ENCODE measurements at places on chromosomes 11 and 22. TPM values are rescaled to one million over a fixed set of nuclear protein-coding genes. Genes with fewer than 3 reads are reported as not detected.

Gene MUC15
- total RNA-seq = 21.5 TPM

Gene CSNK2A3
- 1.7 TPM for total RNA-seq

Gene IFITM2
- 30.6 TPM for total RNA-seq

Gene MORC2
- 8.8 TPM for total RNA-seq

Gene ANKK1
- total RNA-seq = 0.24 TPM

Gene VPREB3
- not detected for total RNA-seq

Gene RIBC2
- total RNA-seq = 5.5 TPM

Gene KCNE3
- total RNA-seq = 1.9 TPM

Gene BATF2
- 0.84 TPM for total RNA-seq

DNA sequence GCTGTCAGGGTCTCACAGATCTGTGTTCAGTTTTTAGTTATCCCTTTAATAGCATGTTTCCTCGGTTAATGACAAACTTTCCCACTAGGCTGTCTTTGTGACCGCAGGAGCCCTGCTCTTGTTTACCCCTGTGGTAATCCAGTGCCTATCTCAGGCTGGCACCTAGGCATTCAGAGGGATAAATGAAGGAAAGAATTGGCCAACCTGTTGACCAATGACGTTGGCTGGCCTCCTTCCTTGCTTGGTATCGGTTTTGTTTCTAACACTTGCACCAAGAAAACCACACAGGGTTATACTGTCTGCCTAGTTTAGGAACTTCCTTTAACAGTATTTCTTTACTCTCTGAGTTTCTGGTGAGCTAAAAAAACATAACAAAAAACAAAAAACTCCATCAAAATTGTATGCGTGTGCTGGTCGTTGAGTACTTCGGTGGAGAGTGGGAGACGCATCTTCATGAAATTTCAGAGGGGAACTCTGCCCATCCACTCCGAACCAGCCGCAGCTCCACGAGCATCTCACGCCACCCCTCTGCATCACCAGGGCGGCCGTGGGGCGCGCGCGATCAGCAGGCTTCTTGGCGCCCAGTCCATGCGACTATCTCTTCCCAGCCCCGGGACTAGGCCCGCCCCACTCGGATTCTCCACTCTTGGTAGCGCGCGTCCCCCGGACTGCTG is 563 bp upstream of the ENDOD1 start:
- DNase-seq = peak; percentile 13

- DNase-seq = peak; percentile 83
These were observed 417.9 kb upstream of the DDI1 start for GRCh38 chr11:103618528-103618927.

DNA sequence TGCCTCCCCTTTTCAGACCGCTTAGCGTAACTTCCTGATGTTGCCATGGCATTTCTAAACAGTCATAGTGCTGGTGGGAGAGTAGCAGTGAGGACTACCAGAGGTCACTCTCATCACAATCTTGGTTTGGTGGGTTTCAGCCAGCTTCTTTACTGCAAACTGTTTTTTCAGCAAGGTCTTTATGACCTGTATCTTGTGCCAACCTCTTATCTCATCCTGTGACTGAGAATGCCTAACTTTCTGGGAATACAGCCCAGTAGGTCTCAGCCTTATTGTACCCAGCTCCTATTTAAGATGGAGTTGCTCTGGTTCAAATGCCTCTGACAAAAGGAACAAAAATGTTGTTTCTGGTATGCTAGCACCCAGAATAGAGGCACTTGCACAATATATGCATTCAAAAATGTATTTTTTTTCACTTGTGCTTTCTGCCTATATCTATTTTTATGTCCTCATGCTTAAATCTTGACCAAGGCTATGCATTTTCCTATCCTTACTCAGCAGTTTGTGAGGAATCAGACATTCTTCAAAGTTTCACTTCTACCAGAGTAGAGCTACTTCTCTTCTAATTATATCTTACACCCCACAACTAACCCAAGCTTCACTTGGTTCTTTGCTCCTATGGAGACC is 16.1 kb upstream of the OR51M1 start:
- peak; percentile 32 for DNase-seq

GRCh38 chr11:123577081-123577598 is 77.3 kb downstream of the SCN3B start:
- DNase-seq = peak; percentile 49

DNA sequence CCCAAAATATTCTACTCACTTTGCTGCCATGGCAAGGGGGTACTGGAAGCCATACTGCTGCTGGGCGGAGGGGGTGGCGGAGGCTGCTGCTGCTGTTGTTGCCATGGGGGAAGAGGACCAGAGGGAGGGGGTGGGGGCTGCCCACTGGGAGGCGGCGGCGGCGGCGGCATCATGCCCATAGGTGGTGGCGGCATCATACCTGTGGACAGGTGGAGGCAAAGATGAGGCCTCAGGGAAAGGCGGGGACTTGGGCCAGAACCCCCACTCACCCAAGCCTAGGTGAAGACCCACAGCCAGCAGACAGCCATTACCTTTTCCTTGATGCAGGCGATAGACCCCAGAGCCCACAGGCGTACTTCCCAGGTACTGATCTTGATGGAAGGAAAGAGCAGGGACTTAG is 7.1 kb upstream of the PYGM start:
- DNase-seq = no peak

DNA sequence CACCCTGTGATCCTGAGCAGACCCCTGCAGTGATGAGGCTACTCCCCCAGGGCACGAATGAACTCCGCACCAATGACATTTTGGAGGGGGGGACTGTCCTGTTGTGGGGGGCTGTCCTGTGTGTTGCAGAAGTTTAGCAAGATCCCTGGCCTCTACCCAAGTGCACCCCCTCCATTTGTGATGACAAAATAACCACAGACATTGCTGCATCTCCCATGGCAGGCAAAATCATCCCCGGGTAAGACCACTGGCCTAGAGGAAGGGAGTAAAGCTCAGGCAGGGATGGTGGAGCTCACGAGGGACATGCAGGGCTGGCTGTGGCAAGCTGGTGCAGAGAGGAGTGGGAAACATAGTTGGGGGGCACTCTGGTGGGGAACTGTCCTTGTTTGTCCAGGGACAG is 40.6 kb downstream of the NECTIN1 start:
- no peak for DNase-seq

GRCh38 chr22:41343300-41343699 is 38.4 kb upstream of the TEF start:
- DNase-seq = no peak

GRCh38 chr11:133573081-133573480 is 40.8 kb upstream of the OPCML start:
- no peak for DNase-seq

DNA sequence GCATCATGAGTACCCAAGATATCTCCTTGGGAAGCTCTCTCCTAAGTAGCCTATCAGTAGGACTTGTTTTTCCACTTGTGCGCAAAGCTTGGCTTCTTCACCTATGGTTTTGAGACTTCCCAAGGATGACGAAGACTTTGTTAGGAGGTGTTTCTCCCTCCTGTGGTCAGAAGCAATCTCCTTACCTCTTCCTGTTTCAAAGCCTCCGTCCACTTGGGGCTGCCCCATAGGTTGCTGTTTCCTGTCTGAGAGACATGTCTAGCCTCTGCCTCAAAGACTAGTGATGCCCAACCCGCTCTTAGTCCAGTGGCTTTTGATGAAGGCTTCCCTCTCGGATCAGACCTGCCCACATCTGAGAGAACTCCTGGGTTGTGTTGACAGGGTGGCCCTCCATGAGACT is 92.9 kb downstream of the TRAF6 start:
- no peak for DNase-seq

- DNase-seq = no peak
These were observed 590.2 kb upstream of the ANO5 start for GRCh38 chr11:21602699-21603098.

DNA sequence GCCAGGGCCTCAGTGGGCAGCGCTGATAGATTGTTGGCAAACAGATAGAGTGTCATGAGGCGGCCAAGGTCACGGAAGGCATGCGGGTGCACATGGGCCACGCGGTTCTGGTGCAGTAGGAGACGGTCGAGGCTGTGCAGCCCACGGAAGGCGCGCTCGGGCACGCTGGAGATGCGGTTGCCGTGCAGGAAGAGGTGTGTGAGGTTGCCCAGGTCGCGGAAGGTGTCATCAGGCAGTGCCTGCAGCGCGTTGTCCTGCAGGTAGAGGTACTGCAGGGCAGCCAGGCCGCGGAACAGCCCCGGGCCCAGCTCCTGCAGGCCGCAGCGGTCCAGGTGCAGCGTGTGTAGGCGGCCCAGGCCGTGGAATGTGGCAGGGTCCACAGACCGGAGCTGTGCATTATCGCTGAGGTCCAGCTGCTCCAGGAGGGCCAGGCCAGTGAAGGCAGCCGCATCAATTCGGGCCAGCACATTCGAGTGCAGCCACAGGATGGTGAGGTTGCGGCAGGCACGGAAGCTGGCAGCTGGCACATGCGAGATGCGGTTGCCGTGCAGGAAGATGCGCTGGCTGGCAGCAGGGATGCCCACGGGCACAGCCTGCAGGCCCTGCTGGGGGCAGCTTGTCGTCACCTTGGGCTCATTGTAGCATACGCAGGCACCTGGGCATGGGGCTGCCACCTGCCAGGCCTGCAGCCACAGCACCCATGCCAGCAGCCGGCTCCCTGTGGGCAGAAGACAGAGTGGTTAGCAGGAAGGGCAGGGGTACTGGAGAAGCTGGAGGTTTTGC is 25.5 kb downstream of the RTN4R start:
- no peak for DNase-seq

- DNase-seq = no peak
These were observed 29.3 kb downstream of the RRAS2 start for GRCh38 chr11:14329702-14330101.

- no peak for DNase-seq
These were observed 62.9 kb upstream of the B3GAT1 start for GRCh38 chr11:134474942-134475341.
